ENCODE measurements at places on chromosomes 7 and 10. TPM values are rescaled to one million over a fixed set of nuclear protein-coding genes. Genes with fewer than 3 reads are reported as not detected.

GRCh38 chr7:70614237-70615045, 517.5 kb upstream of the GALNT17 start:
- no peak for DNase-seq

ODAD2 gene
- not detected for total RNA-seq

PPP1R17 gene
- total RNA-seq, result not detected

DNA sequence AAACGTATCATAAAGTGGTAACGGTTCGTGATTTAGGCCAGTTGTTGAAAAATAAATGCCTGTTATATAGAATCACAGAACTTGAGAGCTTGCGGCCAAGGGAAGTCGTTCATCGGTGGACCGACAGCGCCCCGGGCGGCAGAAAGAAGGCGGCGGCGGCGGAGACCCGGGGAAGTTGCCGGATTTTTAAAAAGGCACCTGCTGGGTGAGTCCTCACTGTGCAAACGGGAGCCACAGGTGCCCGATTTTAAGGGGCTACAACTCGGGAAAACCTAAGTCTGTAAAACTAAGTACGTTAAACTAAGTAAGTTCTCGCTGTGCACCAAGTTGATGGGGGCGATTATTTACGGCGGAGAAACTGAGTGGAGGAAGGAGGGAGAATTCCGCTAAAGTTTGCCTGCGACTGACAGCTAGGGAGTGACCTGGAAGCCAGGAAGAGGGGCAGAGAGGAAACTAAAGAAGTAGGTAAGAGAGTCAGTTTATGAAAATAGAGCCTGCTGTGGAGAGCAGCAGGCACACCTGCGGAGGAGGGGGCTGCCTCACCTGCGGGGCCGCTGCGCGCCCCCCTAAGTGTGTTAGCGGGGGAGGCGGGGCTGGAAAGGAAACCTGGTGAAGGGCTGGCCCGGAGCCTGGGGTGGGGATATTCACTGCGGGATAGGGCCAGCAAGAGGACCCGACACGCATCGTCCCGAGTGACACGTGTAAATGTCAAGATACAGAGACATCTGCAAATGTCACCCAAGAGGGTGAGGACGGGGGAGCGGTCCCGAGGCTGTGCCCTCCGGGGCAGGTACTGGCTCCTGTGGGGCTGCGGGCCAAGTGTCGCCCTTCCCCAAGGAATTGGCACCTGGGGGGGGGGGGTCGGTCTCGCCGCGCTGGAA, 996 bp downstream of the ADAM12 start:
- no peak for DNase-seq

GRCh38 chr10:49086889-49087288, 28.4 kb downstream of the VSTM4 start:
- no peak for DNase-seq

OGDH gene
- 104 TPM for total RNA-seq

GRCh38 chr10:397321-398068, 262.2 kb downstream of the ZMYND11 start:
- no peak for DNase-seq

RTKN2 gene
- total RNA-seq, result not detected

WBP1L gene
- 19.8 TPM for total RNA-seq

- no peak for DNase-seq
Observed at GRCh38 chr7:95511716-95512260, 26.0 kb downstream of the ASB4 start.

RHBDD2 gene
- 22.6 TPM for total RNA-seq

- DNase-seq, result no peak
Observed at GRCh38 chr7:150465414-150465813, 15.0 kb downstream of the GIMAP8 start.

DNA sequence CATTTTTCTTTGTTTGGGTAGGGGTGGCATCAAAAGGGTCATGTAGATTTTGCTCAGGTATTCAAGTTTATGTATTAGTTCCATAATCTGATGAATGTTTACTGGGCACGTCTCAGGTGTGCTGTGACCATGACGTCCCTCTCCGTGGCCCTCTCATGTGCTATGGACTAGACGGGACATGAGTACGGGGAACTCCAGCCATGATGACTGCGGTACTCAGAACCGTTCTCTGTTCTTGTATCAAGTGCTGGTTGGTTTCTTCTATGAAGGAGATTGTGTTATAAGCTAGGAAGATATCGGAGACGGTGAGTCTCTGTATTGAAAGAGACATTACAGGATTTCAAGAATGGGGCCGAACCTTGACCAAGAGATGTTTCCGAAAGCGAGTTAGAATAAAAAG, 116.5 kb upstream of the ADARB2 start:
- DNase-seq, result no peak

- no peak for DNase-seq
Observed at GRCh38 chr10:71933651-71934050, 30.5 kb upstream of the CHST3 start.

Measured in GM12878 (cell line).